ENCODE measurements at places on chromosomes 2 and 18.
A peak's percentile ranks its signal among the peaks of the same experiment; 100 is the strongest.

DNA sequence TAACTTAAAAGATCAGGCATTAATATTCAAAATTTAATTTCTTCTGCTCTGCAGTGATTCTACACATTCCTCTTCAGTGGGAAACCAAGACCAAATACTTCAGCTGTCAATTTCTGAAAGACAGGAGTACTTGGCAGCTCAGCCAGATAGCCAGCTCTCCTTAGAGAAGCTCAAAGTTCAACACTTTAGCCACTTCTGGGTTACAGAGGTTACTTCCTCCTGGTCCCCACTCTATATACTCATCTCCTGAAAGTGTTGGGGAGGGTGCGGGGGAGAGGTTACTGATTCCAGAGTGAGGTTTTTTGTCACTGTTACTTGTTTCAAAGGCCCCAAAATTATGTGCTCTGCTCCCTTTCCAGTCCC is 4.1 kb downstream of the CYTIP start:
- no peak for DNase-seq

DNA sequence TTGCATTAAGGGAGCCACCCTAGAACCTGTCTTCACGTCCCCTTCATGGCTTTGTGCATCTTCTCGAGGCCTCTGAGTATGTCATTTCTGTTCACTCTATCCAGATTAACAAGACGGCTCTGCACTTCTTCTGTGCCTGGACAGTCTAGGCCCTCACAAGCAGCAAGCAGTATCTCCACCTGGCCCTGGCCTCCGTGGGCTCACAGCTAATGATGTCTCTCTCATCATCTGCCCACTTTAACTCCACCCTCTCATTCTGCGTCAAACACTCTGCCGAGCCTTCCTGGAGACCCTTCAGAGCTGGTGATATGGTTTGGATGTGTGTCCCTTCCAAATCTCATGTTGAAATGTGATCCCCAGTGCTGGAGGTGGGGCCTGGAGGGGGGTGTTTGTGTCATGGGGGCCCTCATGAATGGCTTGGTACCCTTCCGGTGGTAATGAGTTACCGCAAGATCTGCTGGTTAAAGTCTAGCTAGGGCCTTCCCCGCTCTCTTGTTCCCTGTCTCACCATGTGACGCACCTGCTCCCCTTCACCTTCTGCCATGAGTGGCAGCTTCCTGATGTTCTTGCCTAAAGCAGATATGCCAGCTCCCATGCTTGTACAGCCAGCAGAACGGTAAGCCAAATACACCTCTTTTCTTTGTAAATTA is 132.5 kb upstream of the ID2 start:
- no peak for DNase-seq

DNA sequence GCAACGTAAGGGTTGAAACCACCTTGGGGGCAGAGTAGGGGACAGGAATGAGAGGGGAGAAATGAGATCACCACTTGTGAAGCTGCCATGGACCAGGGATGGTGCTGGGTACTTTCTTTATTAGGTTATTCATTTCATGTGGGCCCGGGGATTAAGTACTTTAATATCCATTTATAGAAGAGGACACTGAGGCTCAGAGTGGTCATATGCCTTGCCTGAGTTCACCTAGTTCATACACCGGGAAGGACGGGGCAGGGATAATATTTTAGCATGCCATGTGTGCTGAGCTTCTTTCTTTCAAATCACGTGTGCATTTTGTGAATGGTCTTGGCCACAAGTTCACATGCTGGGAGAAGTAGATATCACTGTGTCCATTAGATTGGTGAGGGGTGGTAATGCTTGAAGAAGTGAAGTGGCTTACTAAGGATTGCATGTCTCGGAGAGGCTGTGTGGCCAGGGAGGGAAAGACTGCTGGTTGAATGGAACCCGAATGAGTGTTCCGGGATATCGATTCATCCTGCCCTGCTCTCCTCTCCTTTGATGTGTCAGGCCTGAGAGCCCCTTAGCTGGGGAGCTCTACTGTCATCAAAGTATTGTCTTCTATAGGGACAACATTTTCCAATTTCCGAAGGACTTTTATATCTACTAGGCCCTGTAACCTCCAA is 187.1 kb downstream of the MYCN start:
- DNase-seq, result no peak

DNA sequence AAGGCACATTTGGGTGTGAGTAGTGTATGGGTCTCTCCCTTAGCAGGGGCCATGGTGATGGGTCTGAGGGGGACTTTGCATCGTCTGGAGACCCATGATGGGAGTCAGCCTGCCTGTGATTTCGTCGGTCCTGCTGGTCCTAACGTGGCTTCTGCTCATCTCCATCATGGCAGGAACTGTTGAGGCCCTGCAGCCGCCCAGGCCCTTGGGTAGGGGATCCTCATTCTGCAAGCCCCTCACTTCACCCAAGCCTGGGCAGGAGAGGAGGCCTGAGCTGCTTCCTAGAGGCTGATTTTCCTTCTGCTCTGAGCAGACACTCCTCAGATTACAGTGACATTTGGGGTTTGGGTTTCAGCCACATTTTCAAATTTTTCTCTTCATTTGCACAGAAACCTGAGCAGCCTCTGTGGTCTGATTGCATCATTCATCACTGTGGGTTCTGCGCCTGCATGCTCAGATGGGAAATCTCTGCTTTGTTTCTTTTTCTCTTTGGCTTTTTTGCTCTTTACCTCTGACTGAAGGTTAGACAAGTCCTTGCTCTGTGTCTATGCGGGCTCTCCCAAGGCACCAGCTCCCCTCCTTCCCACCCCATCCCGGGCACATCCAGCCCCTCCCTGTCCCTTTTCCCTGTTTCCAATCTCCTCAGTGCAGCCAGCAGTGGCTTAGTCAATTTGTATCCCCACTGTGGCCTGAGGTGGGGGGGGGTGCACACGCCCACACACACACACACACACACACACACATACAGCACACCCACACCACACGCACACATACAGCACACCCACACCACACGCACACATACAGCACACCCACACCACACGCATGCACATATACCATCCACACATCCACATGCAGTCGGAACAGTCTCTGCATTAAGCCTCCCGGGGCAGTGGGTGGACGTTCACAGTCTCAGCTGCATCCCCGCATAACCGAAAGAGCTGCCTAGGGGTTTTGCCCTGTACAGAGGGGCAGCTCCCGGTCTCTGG is 305.4 kb upstream of the HS6ST1 start:
- peak; percentile 94 for DNase-seq

GRCh38 chr2:68744366-68744912 is 9.8 kb downstream of the ARHGAP25 start:
- peak; percentile 38 for DNase-seq

GRCh38 chr2:141931797-141932196 is 199.0 kb downstream of the LRP1B start:
- no peak for DNase-seq
